ENCODE measurements at places on chromosomes 1 and 21. TPM values are rescaled to one million over a fixed set of nuclear protein-coding genes. Genes with fewer than 3 reads are reported as not detected.

GJC2 gene
- total RNA-seq, result 2.4 TPM

ATP6V1G3 gene
- not detected for total RNA-seq

NHLH1 gene
- total RNA-seq, result 0.08 TPM

GIPC2 gene
- total RNA-seq, result not detected

FHAD1 gene
- not detected for total RNA-seq

PCNX2 gene
- 46.4 TPM for total RNA-seq
